Daoy (cell line): ENCODE measurements at places on chromosomes 5 and 9. TPM values are rescaled to one million over a fixed set of nuclear protein-coding genes. Genes with fewer than 3 reads are reported as not detected.

The ZNF658 gene
- total RNA-seq, result 2.6 and 4.9 TPM in 2 replicates

The TXNDC8 gene
- total RNA-seq, result not detected in 2 replicates

The TSSK1B gene
- total RNA-seq, result not detected in 2 replicates

The NPR3 gene
- 0.71 and 0.86 TPM in 2 replicates for total RNA-seq

The TARS1 gene
- total RNA-seq, result 308 and 395 TPM in 2 replicates

The AGXT2 gene
- not detected in 2 replicates for total RNA-seq

The SPINK13 gene
- total RNA-seq, result not detected in 2 replicates

The C7 gene
- 0.33 and 1.0 TPM in 2 replicates for total RNA-seq
